ENCODE measurements at places on chromosomes 6 and 20.

GRCh38 chr20:41540918-41541317, 77.3 kb downstream of the CHD6 start:
- no peak for DNase-seq

DNA sequence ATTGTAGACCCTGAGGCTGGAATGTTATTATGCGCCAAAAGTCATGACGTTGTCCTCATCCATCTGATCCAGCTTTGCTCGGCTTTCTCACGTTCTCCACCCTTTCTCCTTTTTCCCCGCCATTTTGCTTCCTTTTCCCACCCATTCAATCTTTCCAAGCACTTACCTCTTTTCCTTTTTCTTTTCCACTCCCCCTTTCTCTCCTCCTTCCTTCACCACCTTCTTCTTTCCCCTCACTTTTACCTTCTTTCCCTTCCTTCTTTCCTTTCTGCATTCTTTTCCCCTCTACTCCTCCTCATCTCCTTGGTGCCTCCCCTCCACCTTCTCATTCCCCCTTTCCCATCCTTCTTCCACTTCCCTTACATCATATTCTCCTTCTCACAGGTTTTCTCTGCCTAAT, 304.8 kb upstream of the TSHZ2 start:
- DNase-seq: no peak

DNA sequence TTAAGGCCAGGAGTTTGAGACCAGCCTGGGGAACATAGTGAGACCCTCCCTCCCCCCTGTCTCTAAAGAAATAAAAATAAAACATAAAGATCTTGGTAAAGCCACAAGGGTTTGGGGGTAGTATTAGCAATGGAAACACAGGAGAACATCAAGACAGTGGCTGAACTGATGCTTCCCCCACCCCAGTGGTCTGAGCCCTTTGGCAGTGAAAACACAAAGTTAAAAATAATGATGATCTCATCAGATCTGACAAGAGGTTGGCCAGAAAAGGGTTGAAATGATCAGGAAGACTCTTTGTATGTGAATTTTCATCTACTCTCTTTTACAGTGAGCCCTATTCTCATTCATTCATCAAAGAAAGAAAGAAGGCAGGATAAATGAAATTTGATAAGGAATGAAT, 93.7 kb downstream of the KCNB1 start:
- no peak for DNase-seq

DNA sequence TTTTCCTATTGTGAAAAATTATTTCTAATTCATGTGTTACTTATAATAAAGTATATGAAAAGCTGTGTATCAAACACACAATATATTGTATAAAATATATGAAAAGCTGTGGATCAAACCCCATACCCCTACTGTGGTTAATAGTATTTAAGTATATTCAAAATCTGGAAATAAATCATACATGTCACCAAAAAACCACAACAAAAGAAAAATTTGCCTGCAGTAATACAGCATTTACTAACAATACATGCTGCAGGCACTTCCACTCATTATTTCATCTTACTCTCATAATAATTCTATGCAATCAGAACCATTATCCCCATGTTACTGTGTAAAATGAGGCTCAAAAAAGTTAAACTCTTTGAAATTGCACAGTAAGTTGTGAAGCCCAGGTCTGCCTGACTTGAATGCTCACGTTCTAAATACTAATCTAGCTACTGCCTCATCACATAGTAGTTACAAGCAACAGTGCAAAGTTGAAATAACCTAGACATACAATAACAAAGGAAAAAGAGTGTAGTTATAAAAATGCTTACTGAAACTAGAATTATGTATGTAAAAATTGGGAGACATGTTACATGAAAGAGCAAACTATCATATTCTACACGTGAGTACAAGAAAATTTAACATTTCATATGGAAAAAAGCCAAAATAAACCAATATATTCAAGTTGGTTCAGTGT, 61.7 kb downstream of the FAM217A start:
- no peak for DNase-seq

DNA sequence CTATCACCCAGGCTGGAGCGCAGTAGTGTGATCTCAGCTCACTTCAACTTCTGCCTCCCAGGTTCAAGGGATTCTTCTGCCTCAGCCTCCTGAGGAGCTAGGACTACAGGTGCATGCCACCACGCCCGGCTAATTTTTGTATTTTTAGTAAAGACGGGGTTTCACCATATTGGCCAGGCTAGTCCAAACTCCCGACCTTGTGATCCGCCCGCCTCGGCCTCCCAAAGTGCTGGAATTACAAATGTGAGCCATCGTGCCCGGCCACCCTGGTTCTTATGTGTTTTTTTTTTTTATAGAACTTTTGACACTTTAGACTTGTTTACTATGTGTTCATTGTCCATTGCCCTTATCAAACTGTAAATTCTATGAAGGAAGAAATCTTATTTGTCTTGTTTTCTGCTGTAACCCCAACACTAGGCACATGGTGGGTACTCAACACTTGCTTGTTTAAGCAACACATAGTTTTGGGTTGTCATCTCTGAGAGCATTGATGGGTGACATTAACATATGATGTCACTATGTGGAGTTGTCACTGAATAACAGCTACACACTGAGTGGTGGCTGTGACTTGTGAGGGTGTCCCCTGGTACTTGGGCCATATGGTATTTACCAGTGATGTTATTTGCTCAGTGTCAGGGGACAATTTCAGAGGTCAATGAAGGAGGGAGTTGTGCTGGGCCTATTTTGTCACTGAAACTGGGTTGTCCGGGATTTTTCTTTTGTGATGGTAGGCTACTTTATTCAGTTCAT, 1.5 kb upstream of the PXMP4 start:
- DNase-seq: no peak

Data from NCI-H226 (cell line).